Astrocyte (in vitro differentiated cells and primary cell): ENCODE measurements at places on chromosomes 2 and 18. TPM values are rescaled to one million over a fixed set of nuclear protein-coding genes. Genes with fewer than 3 reads are reported as not detected.
A peak's percentile ranks its signal among the peaks of the same experiment; 100 is the strongest.

- H3K27me3 ChIP-seq, result no peaks in the 10 kb centered on the region
- no peak overlapping the region for H3K4me3 ChIP-seq
- peak; percentile 31 for DNase-seq
- H3K27ac ChIP-seq, result no peak overlapping the region
- H3K4me1 ChIP-seq, result no peaks in the 10 kb centered on the region
These were observed 118.4 kb downstream of the BMPR2 start for GRCh38 chr2:202494300-202495229.

Gene UGT1A4
- not detected in 2 replicates for total RNA-seq

GRCh38 chr2:69559442-69560146, 83.9 kb downstream of the AAK1 start:
- peak; percentile 37 for DNase-seq
- no peak overlapping the region for H3K27ac ChIP-seq
- peaks cover 5% of the 10 kb centered on the region for H3K36me3 ChIP-seq
- no peaks in the 10 kb centered on the region for H3K27me3 ChIP-seq
- H3K4me3 ChIP-seq, result no peak overlapping the region
- H3K4me1 ChIP-seq, result peaks cover 4% of the 10 kb centered on the region

- no peaks in the 10 kb centered on the region for H3K36me3 ChIP-seq
- no peaks in the 10 kb centered on the region for H3K4me1 ChIP-seq
- no peak overlapping the region for H3K4me3 ChIP-seq
These were observed 1000.4 kb upstream of the ACVR2A start for GRCh38 chr2:146844226-146844990.

GRCh38 chr2:71796174-71796593, 342.8 kb downstream of the DYSF start:
- peak; percentile 47 for DNase-seq
- H3K27me3 ChIP-seq, result no peaks in the 10 kb centered on the region
- H3K27ac ChIP-seq, result no peak overlapping the region

Gene NLRC4
- total RNA-seq, result not detected in 2 replicates

DNA sequence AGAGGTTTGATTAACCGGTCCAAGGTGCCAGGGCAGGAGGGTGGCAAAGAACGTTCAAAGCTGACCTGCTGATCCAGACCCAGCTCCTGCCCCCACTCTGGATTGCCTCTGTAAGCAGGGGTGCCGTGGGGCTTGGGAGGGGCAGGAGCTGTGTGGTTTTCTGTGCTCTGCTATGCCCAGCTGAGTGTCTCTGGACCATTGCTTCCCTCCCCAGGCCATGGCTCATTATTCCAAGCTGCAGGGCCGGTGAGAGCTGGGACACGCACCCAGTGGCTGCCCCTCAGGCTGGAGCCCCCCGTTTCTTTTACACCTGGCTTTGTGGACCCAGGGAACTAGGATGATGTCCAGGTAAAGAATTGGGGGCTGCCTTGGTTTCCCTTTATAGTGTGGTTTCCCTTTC, 238.4 kb upstream of the HS6ST1 start:
- H3K36me3 ChIP-seq, result no peaks in the 10 kb centered on the region
- H3K27me3 ChIP-seq, result no peaks in the 10 kb centered on the region
- no peak overlapping the region for H3K27ac ChIP-seq
- DNase-seq, result no peak
- no peak overlapping the region for H3K4me3 ChIP-seq

- no peaks in the 10 kb centered on the region for H3K27me3 ChIP-seq
- no peak overlapping the region for H3K27ac ChIP-seq
- H3K4me3 ChIP-seq, result no peak overlapping the region
- DNase-seq, result no peak
- peaks cover 19% of the 10 kb centered on the region for H3K4me1 ChIP-seq
These were observed 12.9 kb upstream of the SNORC start for GRCh38 chr2:232857158-232857563.

Gene NABP1
- total RNA-seq, result 181 and 213 TPM in 2 replicates

DNA sequence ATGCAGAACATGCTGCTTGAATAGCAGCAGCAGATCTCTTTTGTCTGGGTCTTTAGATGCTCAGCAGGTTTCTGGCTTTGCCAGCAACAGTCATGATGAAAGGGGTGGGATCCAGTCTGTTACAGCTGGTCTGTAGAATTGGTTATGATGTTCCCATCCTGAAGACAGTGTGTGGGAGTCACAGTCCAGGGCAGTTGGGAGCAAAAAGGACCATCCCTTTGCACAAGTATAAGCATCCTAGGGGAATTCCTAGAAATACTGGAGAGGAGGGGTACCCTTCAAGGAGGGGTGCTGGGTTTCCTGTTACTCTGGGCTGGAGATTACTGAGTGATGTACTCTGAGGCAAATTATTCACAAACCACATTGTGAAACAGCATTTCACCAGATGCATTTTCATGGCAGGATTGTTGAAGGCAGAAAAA, 119.9 kb upstream of the RND3 start:
- no peaks in the 10 kb centered on the region for H3K27me3 ChIP-seq
- H3K36me3 ChIP-seq, result no peaks in the 10 kb centered on the region
- no peak for DNase-seq
- H3K4me3 ChIP-seq, result no peak overlapping the region
- H3K4me1 ChIP-seq, result no peaks in the 10 kb centered on the region
- no peak overlapping the region for H3K27ac ChIP-seq

- DNase-seq, result no peak
- H3K4me3 ChIP-seq, result no peak overlapping the region
- no peak overlapping the region for H3K27ac ChIP-seq
- H3K27me3 ChIP-seq, result no peaks in the 10 kb centered on the region
- H3K36me3 ChIP-seq, result no peaks in the 10 kb centered on the region
- peaks cover 41% of the 10 kb centered on the region for H3K4me1 ChIP-seq
These were observed 28.5 kb downstream of the GRHL1 start for GRCh38 chr2:9979977-9980376.

DNA sequence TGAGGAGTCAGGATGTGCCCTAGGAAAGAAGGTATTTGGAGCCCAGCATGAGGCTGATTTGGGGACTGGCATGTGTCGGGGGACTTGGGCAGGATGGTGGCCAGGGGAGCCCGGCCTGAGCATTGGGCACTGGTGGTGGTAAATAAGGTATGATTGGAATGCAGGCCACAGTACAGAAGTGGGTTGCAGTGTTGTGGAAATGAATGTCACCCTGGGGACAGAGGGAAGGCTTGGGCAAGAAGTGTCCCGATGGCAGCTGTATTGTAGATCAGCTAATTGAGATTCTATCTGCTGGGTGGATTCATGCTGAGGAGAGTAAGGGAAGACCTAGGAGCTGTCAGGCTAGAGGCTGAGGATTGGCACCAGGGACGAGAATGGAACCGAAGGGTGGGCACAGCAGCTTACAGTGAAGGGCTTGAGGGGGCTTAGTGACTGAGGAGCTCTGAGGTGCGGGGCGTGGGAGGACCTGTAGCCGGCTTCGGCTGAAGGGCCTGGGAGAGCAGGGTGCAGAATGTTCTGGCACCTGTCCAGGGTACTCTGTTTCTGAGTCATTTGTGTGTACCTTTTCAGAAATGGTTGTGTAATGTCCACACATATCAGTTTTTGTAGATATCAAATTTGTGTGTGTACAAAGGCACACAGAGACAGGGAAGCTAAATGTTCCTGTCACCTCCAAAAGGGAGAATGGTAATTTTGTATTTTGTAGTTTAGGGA, 170.2 kb downstream of the PRKCE start:
- H3K4me1 ChIP-seq, result peaks cover 9% of the 10 kb centered on the region
- H3K4me3 ChIP-seq, result no peak overlapping the region
- H3K27ac ChIP-seq, result no peak overlapping the region
- H3K27me3 ChIP-seq, result no peaks in the 10 kb centered on the region
- no peaks in the 10 kb centered on the region for H3K36me3 ChIP-seq

Gene SEPTIN10
- total RNA-seq, result 76.3 and 90.8 TPM in 2 replicates

Gene FOXD4L1
- total RNA-seq, result not detected in 2 replicates

- no peaks in the 10 kb centered on the region for H3K36me3 ChIP-seq
- H3K27me3 ChIP-seq, result no peaks in the 10 kb centered on the region
- no peak overlapping the region for H3K27ac ChIP-seq
- no peaks in the 10 kb centered on the region for H3K4me1 ChIP-seq
- peak; percentile 45 for DNase-seq
- no peak overlapping the region for H3K4me3 ChIP-seq
These were observed 107.1 kb downstream of the POLE4 start for GRCh38 chr2:75065402-75066008.

Gene SULT1C4
- 1.1 and 1.8 TPM in 2 replicates for total RNA-seq

Gene BMP10
- not detected in 2 replicates for total RNA-seq

GRCh38 chr2:25972049-25972823, 10.1 kb downstream of the KIF3C start:
- no peak overlapping the region for H3K4me3 ChIP-seq
- H3K4me1 ChIP-seq, result peaks cover 14% of the 10 kb centered on the region
- peak; percentile 66 for DNase-seq
